ENCODE measurements at places on chromosomes 6 and 20.

GRCh38 chr6:145244349-145245100, 490.8 kb downstream of the EPM2A start:
- DNase-seq: no peak

DNA sequence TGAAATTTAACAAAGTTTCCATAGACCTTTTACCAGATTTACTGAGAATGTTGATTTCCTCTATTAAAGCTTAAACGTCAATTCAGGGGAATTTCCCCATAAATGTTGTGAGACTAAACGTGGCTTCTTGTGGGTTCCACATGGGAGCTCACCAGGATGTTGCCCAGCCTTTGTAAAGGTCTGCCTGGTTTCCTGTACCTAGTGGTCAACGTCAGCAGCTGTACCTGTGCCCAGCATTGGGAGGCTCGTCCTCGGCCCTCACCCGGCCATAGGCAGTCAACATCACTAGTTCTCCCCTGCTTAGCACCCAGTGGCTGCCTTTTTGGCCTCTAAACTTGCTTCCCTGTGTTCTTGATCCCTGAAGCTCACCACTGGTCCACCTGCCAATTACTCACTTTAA, 22.1 kb upstream of the CD83 start:
- no peak for DNase-seq

DNA sequence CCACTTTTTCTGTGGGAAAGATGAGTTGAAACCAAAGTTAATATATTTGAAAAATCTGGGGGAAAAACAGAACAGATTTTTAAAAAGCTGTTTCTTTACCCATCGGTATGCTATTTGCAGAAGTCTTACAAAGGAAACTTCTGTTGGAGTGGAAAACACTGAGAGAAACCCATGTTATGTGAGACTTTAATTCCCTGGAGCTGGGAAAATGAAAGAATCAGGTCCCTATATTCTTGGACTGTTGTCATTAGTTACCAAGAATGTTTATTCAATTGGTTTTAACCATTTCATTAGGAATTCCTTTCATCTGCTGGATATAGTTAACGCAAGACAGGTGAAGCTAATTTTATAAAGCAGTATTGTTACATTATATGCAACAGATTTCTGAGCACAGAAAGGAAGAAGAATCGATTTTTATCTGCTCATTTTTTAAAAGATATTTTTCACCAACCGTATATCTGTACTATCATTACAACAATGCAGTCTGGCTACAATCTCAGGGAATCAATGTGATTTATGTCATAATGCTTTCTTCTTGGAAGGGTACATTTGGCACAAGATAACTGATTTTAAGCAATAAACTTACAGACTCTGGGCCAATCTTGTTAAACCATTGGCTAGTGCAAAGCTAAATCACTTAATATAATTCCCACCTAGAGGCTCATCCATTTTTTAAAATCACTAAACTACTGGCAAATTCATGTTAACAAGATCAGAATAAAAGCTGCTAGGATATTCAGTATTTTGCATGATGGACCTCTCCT, 170.0 kb downstream of the MOXD1 start:
- no peak for DNase-seq

- no peak for DNase-seq
Observed at GRCh38 chr6:35719404-35719829, 17.4 kb upstream of the ARMC12 start.

GRCh38 chr6:170166511-170167122, 124.3 kb downstream of the DLL1 start:
- no peak for DNase-seq

- DNase-seq: no peak
Observed at GRCh38 chr6:127902933-127903332, 2.1 kb upstream of the THEMIS start.

GRCh38 chr6:163092876-163093275, 321.6 kb upstream of the QKI start:
- DNase-seq: no peak

DNA sequence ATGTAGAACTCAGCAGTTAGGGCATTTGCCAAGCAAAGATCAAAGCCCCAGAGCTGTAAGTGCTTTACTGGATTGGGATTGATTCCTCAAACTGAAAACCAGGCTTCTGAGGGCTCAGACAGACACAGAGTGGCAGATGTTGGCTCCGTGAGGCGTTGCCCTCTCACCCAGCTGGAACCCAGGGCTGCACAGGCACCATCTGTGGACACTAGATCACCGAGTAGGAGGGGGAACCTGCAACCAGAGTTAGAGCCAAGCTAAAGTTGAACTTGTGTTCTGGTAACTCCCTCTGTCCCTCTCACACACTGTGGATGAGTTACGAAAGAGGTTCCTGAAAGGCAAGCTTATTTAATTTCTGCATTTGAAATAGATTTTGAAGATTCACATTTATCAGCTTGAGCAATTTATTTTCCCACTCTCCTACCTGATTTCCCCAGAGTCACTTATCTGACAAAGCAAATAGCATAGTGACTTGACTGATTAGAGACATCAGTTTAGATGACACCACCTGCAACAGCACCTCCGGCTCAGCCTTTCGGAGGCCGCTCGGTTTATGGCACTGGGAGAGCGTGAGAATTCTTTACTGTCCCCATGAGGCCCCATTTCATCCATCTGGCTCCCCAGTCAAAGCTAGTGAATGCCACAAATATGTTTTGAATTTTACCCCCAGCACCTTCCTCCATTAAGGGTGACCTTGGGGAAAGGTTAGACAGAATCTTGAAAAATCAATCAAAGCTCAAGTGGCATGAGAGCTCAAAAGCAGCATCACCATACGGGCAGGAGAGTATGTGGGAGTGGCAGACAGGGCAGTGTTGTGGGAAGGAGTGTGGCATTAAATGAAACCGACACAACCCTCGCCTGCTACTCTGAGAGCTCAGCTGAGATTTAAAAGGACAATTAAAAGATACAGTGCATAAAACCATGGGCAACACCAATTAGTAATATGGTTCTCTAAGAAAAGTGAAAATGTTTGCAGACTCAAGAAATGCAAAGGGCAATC, 48.5 kb downstream of the RPF2 start:
- DNase-seq: no peak

GRCh38 chr6:38264605-38265004, 375.1 kb downstream of the BTBD9 start:
- no peak for DNase-seq

GRCh38 chr6:167968091-167968490, 29.4 kb upstream of the KIF25 start:
- no peak for DNase-seq

- DNase-seq: no peak
Observed at GRCh38 chr20:47724396-47724795, 60.9 kb downstream of the SULF2 start.

GRCh38 chr6:169362501-169363121, 109.0 kb upstream of the THBS2 start:
- DNase-seq: no peak

GRCh38 chr6:108288742-108289141, 6.1 kb upstream of the AFG1L start:
- no peak for DNase-seq

GRCh38 chr20:51095633-51096521, 73.0 kb upstream of the KCNG1 start:
- DNase-seq: no peak

DNA sequence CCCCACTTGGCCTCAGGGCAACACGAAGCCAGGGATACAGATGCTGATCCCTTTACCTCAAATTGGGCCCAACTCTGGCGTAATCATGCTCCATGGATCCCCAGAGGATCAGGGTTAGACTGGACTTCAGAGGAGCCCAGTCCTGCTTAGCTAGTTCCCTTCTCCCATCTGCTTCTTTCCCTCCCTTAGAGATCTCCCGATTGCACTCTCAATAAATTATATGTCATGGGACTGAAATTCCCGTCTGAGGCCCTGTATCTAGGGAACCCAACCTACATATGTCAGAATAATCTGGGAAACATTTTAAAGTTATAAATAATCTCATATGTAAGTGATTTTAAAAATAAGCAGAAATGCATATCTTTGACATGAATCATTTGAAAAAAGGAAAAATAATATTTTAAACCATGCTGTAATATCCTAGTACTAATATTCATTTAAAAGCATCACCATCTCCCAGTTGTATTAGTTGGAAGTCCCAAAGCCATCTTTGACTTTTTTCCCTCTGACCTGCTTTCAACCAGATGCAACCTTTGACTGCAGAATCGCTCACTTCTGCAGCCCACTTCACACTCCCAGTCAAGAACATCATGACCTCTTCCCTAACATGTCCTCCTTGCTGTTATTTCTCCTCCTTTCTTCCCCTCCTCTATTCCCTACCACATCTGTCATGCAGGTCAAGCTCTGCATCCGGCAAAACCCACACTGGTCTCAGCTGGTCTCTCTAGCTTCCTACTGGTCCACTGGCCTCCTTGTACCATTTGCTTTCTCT, 393.6 kb downstream of the BTBD3 start:
- DNase-seq: no peak

GRCh38 chr20:18527836-18528235, 20.1 kb downstream of the SEC23B start:
- no peak for DNase-seq

- no peak for DNase-seq
Observed at GRCh38 chr6:30681766-30682142, 4.7 kb downstream of the PPP1R18 start.

DNA sequence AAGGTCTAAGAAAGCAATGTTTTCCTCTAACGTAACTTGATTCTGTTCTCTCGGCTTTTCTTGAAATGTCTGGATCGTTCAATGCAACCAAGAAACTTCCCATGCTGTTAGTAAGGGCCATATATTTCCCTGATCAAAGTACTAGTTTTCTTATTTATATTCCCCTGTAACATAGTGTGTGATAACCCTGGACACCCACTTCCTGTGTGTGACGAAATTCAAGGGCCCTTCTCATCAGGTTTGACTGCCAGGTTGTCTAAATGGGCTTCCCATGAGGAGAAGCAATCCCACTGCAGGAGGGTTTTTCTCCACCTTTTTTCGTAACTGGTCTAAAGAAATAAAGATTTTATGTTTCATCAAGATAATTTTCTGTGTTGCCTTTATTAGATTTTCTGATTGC, 102.6 kb upstream of the RPS6KA2 start:
- DNase-seq: no peak

DNA sequence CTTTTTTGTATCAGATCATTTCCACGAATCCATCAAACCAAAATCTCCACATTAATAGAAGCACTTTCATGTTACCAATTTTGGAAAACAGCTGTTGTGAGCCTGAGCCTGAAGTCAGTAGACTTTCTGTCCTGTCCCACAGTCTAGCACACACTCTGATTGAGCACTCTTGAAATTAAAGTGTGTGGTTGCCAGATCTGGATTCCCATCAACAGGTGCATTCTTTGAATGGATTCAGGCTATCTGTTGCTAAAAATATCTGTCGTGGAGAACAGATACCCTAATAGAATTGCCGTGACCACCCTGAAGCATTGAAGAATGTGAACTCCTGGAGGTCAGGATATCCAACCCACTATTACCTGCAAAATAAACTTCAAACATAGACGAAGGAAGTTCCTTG, 73.3 kb downstream of the TFAP2A start:
- DNase-seq: no peak

- DNase-seq: no peak
Observed at GRCh38 chr6:164039954-164040375, 625.4 kb downstream of the QKI start.
